Muscle of leg (tissue), 16 donors: ENCODE measurements at places on chromosomes 3 and 15.

DNA sequence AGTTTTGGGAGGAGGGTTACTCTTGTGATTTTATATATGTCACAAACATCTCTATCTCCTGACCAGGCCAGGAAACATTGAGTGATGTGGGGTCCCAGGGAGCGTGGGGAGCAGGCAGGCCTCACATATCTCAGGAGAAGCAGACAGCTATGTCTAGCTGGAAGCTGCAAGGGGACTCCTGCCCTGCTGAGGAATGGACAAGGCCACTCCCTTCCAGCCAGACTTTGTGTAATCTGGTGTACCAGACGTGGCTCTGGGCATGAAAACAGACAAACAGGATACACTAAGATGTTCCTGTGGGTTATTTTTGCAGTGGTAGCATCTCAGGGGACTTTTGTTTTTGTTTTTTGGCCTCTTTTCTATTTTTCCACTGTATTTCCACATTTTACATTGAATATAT, 23.2 kb downstream of the CYP8B1 start:
- peak; percentile 59 for DNase-seq

GRCh38 chr3:141763088-141763750, at the start of gene GRK7:
Gene GRK7, plus strand, starts transcription at chr3:141763408. Its CDS starts 14,877 bp downstream, at chr3:141778285.
- no peak for DNase-seq

GRCh38 chr3:59946401-59946800, 896.6 kb upstream of the CFAP20DC start:
- DNase-seq = no peak

- DNase-seq = peak; percentile 43
These were observed 68.0 kb upstream of the MBNL1 start for GRCh38 chr3:152200476-152201420.

- DNase-seq = peak; percentile 69
These were observed 33.3 kb upstream of the MEIS2 start for GRCh38 chr15:37133602-37134001.

GRCh38 chr15:63480441-63480821, 24.0 kb upstream of the USP3 start:
- DNase-seq = no peak

- DNase-seq = no peak
These were observed 66.1 kb downstream of the ADAMTS17 start for GRCh38 chr15:100275641-100276040.

DNA sequence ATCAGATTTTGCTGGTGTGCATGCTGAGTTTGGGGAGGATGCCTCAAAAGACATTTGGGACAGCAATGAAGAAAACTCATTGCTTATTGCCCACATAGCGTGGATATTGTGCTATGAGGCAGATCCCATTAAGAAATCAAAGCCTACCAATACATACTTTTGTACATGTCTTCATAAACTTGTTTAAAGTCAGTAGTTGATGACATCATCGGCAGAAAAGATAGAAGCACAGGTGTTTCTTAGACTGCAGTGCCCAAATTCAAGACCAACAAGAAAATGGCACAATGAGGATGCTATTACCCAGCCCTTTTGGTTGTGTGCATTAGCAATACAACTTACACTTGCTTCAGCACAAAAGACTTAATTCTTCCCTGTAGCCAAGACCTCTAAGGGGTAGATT, 428.7 kb upstream of the RARB start:
- no peak for DNase-seq

DNA sequence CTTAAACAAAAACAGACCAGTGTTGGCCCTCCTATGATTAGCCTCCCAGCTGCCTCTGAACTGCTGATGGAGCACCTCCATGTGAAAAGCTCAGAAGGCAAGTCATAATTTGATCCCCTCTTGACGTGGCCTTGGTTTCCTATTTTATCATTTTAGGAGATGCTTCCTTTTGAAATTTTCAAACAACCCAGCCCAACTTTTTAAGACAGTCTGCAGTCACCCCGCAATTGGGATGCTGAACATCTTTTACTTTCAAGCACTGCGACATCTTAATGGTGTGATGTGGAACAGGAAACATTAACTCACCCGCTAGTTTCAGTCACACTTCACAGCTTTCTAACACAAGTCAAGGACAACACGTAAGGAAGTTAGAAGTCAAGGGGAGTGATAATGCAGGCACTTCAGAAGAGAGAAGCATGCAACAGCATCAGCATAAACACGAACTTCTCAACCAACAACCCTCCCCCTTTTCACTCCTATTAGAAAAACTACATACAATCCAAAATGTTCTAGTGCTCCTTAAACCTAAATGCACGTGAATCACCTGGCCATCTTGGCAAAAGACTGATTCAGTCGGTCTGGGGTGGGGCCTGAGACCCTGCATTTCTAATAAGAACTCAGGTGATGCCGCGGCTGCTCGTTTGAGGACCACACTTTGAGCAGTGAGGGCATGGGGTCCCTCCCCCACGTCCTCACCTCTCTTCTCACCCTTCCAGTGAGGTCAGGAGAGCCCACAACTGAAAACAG, 161.5 kb downstream of the FOXP1 start:
- DNase-seq = no peak

- no peak for DNase-seq
These were observed 13.2 kb downstream of the AAGAB start for GRCh38 chr15:67241132-67241855.

- DNase-seq = peak; percentile 25
These were observed 221.0 kb upstream of the EOMES start for GRCh38 chr3:27943106-27943505.

DNA sequence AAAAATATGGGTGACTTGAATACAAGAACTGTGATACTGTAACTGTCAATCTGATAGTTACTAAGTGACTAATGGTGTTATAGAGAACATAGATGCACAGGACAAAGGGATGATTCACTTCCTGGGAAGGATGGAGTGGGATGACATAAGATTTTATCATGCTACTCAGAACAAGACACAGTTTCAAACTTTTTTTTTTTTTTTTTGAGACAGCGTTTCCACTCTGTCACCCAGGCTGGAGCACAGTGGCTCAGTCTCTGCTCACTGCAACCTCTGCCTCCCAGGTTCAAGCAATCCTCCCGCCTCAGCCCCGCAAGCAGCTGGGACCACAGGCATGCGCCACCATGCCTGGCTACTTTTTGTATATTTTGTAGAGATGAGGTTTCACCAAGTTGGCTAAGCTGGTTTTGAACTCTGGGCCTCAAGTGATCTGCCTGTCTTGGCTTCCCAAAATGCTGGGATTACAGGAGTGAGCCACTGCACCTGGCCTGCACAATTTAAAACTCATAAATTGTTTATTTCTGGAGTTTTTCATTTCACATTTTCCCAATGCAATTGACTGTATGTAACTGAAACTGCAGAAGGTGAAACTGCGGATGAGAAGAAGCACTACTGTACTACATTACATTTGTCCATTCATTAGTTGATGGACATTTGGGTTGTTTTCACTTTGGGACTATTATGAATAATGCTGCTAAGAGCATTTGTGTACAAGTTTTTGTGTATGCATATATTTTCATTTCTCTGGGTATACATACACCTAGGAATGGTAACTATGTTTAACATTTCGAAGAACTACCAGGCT, 40.6 kb downstream of the ADIPOQ start:
- DNase-seq = no peak

DNA sequence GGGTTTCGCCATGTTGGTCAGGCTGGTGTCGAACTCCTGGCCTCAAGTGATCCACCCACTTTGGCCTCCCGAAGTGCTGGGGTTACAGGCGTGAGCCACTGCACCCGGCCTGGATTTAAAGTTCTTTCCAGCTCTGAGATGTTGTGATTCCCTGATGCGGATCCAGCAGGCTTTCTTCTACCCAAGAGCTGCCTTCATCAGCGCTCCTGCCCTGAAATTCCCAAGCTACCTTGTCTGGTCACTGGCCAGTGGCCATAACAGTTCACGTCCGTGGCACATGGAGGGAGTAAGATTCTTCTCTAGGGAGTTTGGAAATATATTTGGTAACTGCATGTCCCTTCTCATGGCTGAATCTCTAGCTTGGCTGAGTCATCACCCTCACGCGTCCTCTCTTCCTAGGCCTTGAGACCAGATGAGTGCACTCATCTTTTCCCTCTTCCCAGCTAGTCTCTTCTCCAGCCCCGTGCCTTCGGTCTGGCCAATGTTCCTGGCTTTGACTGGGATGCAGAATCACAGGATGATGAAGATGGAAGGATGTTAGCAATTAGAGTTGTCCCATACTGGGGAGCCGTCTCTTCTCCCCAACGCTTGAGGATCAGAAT, 29.8 kb upstream of the APOD start:
- no peak for DNase-seq
